ENCODE measurements at places on chromosomes 5 and 9.

DNA sequence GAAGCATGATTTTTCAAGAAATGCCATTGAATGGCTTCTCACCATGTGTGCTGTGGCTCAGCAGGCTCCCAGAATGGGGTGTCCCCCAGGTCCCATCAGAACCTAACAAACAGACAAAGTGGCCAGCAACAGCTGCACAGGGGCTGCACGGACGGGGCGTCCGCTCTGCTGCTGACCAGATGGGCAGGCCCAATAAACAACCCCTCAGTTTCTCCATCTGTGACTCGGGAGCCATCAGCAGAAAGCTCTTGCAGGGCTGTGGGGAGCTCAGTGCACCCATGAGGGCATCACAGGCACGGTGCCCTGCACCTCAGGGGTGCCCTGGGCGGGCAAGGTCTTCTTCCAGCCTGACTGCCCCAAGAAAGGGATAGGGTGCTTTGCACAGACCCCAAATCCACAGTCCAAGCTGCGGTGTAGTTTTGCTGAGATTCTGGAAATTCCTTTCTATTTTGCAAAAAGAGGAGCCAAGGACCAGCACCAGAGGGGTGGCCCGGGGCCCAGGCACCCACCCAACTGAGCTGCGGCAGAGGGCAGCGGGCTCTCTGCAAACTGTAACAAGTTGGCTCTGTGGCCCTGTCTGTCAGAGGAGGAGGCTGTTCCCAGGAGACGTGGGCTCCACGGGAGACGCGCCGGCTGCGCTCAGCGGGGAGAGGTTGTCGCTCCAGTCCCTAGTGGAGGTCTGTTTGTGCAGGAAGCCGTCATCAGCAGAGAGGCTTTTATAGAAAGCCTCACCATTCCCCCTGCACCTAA lies 138.7 kb upstream of the PPP1R26 start:
- no peak for DNase-seq

- no peak for DNase-seq
Measured at GRCh38 chr5:2270467-2270866, 387.7 kb upstream of the IRX4 start.

DNA sequence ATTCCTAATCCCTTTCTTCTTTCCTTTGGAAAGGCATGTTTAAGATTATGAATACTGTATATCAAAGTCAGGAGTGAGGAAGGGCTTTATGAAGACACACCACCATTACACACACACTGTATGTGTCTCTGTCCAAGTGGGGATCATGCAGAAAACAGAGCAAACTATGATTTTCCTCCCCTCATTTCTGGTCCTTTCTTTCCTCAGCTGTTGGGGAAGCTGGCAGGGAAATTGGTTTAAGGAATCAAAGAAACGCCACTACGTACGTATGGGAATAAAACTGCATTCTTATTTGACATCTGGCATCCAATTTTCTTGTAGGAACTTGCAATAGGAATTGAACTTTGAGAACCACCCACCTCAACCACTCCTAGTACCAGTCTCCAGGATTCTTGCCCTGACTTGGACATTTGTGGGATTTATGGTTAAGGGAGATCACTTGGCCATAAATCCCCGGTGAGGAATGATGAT lies 125.8 kb downstream of the PDE4D start:
- DNase-seq, result no peak

- DNase-seq, result peak; percentile 80
Measured at GRCh38 chr5:93582677-93583438, at the start of gene NR2F1. Gene NR2F1, plus strand, starts transcription at chr5:93583222. Its CDS starts 1,802 bp downstream, at chr5:93585024.

- DNase-seq, result no peak
Measured at GRCh38 chr5:139155333-139155732, 42.8 kb downstream of the SIL1 start.

GRCh38 chr5:75511435-75512382 lies at the start of the genes CERT1 and POLK:
Gene CERT1, minus strand, starts transcription at chr5:75511629. Its CDS starts 422 bp downstream, at chr5:75511207.
Gene POLK, plus strand, starts transcription at chr5:75511891.
- DNase-seq, result peak; percentile 97

DNA sequence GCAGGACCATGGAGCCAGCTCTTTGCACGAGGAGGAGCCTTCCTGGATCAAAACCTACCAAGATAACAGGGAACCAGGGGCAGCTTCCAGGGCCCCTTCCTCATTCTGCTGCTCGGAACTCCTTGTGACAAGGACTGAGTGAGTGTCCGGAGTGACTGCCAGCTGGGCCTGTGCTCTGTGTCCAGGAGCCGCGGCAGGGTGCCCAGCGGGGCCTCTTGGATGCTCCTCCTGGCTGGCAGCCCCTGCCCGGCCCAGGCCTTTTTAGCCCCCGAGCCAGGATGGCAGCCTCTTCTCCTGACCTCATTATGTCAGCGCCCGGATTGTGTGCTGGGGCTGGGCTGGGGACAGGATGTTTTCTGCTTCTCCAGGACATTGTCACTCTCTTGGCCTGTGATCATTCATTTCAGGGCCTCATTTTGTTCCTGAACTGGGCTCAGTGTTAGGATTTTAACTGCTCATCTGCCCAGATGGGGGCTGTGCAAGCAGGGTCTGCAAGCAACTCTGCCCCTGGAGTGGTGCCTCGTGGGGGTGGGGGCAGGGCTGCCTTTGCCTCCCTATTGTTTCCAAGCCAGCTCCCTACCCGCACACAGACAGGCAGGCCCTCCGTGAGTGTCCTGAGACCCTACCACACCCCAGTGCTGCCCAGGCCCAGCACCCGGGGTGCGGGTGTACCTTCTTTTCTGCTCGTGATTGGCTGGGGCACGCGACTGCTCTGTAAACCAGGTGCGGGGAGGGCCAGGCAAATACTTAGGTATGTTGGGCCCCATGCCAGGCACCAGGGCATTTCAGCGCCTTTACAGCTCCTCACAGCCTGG lies 161.6 kb downstream of the COL23A1 start:
- DNase-seq, result peak; percentile 78

GRCh38 chr9:72276429-72276828 lies 88.6 kb downstream of the ZFAND5 start:
- no peak for DNase-seq

DNA sequence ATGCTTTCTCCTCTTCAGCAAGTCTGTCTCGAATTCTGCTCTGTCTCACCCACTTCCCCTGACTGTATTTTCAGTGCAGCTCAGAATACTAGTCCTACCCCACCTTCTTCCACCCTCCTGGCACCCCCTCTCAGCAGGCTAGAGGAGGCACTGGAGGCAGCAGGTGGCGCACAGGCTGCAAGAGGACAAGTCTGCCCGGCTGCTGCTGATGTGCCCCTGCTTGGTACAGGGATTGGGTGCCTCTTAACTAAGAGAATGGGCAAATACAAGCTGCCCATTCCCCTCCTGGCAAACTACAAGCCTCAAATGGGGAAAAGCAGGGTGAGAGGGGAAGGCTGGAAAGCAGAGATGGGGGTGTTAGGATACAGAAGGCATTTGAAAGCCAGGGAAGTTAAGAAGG lies 5.1 kb downstream of the TLN1 start:
- DNase-seq, result no peak

DNA sequence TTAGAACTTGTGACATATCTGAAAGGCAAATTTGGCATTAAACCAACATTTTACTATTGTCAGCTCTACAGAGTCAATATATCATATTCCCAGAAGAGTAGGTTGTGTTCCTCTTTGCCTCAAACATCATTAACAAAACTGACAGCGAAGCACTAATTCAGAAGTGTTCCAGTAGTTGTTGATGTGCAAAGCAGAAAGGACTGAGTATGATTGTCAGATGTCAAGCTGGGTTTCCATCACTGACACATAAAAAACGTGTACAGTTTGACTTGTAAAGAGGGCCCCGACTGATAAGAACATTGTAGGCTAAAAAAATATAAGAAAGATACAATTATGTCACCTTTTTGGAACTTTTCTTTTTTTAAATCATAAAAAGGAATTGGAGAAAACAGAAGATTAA lies 101.5 kb upstream of the ZNF608 start:
- no peak for DNase-seq

DNA sequence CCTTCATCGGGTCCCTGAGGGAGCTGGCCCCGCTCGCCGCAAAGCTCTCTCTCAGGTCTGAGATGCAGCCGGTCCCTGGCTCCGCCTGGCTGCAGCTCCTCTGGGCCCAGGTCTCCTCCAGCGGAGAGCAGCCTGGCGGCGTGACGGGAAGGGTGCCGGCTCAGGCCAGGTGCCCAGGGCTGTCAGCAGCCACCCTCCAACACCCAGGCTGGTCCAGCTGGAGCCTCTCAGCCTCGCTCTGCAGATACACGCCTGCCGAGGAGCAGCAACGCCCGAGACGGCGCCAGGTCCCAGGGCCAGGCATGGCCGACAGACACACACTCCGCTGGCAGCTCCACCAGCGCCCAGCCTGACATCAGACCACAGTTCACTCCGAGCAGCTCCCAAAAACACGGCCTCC lies 25.6 kb downstream of the FAM163B start:
- DNase-seq, result no peak

DNA sequence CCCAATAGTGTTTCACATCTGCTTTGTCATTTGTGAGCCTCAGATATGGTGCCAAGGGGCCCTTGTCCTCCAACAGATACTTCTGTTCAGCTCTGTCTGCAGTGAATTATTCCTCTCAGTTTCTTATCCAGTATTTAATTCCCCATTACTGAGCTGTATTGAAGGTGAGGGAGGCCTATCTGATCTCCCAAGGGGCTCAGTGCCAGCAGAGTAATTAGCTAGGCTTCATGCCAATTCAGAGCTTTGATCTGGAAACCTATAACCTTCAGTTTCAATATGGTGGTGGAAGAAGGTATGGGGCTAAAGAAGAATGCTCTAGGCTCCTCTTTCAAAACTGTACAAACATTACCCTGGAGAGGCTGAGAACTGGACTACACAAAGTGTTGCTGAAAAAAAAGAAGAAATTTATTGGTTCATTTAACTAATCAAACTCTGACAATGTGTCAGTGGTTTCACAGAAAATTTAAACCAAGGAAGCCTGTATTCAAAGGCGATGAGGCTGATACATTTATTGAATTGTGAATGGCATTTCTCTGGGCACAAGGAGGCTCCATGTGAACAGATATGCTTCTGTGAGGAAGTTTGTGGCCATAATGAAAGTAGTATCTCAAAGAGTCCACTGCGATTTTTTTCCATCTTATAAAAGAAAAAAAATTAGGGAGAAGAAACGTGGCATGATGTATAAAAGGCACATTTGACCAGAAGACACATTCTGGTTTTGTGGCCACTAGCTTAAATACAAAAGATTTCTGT lies 397.8 kb downstream of the TLE4 start:
- DNase-seq, result peak; percentile 31

DNA sequence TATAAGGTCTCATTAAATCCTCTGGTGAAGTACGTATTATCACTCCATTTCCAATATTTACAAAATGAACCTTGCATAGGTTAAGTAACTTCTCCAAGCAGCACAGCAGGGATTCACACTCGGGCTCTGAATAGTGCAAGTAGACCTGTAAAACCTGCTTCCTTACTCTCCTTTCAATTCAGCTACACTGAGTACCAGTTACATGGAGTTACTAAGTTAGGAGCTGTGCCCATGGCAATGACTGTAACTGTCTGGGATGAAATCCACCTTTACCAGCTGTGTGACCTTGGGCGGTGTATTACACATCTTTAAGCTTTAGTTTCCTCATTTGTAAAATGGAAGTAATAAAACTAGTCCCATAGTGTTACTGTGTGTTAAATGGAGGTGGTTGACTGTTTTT lies 15.9 kb upstream of the MOB3B start:
- no peak for DNase-seq

GRCh38 chr9:77898864-77899263 lies 132.7 kb downstream of the GNAQ start:
- DNase-seq, result no peak

- DNase-seq, result no peak
Measured at GRCh38 chr5:138580001-138580400, 4.8 kb upstream of the HSPA9 start.

GRCh38 chr9:111937301-111937700 lies 40.7 kb downstream of the UGCG start:
- DNase-seq, result no peak

- peak; percentile 90 for DNase-seq
Measured at GRCh38 chr5:132777209-132778069, at the start of gene SEPTIN8. Gene SEPTIN8, minus strand, starts transcription at chr5:132777239. Its CDS starts 102 bp downstream, at chr5:132777137.

- DNase-seq, result peak; percentile 86
Measured at GRCh38 chr5:150582241-150583109, 58.0 kb upstream of the SYNPO start.

DNA sequence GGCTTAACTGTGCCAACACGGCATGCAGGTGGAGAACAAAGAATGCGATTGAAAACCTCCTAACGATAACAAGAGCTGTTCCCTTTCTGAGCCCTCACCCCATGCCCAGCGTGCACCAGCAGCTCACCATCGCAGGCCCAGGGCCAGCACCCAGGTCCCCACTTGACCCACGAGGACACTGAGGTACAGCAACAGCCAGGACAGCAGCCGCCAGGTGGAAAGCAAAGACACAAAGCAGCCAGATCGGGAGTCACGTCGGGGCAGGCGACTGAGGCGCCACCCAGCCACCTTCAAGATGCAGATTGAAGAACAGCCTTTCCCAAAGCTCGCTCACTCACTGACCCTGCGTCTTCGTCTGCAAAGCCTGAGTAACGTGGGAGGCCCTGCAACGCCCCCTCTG lies 6.9 kb upstream of the SEC16A start:
- no peak for DNase-seq

DNA sequence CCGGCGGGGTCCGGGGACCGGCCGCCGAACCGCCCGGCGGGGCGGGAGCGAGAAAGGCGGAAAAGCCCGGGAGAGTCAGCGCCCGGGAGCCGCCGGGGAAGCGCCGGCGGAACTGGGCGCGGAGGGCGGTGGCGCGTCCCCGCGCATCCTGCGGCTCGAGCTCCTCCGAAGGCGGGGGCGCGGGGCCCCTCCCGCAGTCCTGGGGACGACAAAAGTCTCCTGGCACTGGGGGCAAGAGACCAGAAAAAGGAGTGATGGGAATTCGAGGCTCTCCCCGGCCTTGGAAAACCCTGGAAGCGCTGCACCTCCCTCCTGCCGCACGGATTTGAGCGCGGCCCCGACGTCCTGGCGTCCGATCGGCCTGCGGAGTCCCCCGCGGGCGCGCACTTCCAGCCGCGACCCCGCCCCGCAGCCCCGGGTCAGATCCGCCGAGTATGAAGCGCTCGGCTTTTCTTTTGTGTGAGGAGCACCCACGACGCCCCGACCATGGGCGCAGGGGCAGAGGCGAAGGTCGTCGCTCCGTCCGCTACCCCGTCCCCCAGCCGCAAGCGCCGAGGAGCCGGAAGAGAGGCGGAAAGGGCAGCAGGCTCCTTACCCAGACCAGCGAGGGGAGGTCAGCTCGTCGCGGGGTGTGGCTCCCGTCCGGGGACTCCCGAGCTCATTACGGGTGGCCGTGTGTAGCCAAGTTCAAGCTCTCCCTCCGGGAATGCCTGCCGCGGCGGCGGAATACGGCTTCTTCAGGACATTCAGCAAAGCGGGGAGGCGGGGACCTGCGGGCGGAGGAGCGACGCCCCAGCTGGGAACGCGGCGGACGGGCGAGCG lies at the start of gene EPB41L4A:
TSS of gene EPB41L4A (minus strand) at position 114 of the 822 bp plus-strand sequence. CDS start 238 bp downstream, outside the sequence.
- DNase-seq, result peak; percentile 77

GRCh38 chr5:154652746-154653417 lies 102.3 kb upstream of the LARP1 start:
- DNase-seq, result no peak

GRCh38 chr9:87599901-87600610 lies 102.4 kb downstream of the DAPK1 start:
- no peak for DNase-seq

All from SK-N-SH (cell line).